GM13976 (cell line): ENCODE measurements at places on chromosomes 1 and 21.

- DNase-seq = no peak
Measured at GRCh38 chr1:208437401-208437800, 193.2 kb upstream of the PLXNA2 start.

DNA sequence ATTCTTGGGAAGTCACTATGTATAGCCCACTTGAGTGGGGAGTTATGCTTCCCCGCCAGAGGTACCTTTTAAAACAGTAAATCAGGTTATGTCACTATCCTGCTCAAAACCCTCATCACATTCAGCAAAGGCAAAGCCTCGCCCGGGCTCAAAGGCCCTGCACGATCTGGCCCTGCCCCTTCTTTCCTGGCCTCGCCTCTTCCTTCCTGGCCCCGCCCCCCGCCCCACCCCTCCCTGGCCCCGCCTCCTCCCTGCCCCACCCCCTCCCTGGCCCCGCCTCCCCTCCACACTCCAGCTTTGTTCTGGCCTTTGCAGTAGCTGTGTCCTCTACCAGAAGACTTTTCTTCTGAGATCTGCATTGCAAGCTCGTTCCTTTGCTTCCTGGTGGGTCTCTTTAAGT is 6.6 kb downstream of the LDLRAD2 start:
- DNase-seq = peak; percentile 89

GRCh38 chr1:23400324-23401114 is 24.0 kb downstream of the TCEA3 start:
- no peak for DNase-seq

DNA sequence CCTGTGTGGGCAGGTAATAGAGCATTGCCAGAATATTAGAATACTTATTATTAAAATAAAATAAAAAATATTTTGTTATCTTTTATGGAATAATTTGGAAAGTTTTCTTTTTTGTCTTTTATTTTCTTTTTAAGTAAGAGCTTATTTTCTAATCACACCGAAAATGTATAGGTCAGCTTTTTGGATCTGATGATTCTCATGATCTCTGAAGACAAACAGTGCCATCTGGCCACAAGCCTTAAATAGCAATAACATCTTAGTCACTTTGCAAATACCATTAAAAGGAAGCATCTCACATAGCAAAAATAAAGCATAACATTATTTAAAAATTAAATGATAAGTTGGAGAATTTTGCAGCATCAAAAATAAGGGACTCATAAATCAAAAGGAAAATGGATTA is 213.8 kb downstream of the PLA2G4A start:
- DNase-seq = no peak

DNA sequence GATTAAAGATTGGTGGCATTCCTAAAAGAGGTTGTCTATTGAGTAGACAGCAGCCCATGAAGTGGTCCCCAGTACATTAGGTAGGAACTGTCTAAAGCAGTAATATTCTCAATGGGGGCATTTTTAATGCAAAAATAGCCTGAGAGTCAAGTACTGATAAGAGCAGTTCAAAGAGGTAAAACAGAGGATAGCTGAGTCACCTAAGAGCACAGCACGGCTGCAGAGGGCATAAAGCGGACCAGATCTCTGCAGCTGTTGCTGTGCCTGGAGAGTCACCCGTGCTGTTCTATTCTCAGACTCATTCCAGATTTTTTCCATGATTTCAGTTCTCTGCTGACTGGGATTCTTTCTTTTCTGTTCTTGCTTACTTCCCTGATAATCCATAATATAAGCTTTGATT is 313.2 kb downstream of the OLFM3 start:
- DNase-seq = no peak

DNA sequence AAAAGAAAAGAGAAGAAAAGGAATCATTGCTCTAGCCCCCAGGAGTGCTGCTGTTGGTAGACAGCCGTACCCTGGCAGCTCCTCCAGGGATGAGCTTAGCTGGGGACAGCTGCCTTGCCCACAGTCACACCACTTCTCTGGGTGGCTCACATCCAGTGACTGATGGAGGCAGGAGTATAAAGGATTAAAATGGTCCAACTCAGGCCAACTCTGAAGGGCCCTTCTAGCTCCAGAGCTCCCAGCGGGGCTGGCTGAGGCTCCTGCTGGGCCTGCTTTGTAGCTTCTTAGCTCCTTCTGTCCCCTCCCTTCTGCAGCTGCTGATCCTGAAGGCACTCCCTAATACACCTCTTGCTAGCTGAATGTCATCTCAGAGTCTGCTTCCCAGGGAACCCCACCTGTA is 4.4 kb downstream of the CITED4 start:
- DNase-seq = no peak
